ENCODE measurements at places on chromosomes 6 and 20.
A peak's percentile ranks its signal among the peaks of the same experiment; 100 is the strongest.

DNA sequence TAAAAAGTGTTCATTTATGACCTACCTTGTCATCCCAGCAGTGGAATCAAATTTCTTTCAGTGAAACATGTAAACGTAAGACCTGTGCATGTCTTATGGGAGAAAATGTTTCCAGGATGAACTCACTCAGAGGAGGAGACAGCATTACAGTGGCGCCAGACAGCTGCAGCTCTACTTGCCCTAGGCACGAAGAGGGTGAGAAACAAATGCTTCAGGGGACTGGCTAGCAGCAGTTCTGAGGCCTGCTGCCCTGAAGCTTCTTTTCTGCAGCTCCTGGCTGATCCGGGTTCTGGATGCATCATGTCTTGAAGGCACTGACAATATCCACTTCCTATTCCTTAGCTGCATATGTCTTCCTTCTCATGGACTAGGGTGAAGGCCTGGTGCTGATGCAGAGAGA is 120.2 kb downstream of the QRSL1 start:
- DNase-seq, result no peak

GRCh38 chr6:35176301-35177024 is 35.3 kb upstream of the TCP11 start:
- DNase-seq, result no peak

DNA sequence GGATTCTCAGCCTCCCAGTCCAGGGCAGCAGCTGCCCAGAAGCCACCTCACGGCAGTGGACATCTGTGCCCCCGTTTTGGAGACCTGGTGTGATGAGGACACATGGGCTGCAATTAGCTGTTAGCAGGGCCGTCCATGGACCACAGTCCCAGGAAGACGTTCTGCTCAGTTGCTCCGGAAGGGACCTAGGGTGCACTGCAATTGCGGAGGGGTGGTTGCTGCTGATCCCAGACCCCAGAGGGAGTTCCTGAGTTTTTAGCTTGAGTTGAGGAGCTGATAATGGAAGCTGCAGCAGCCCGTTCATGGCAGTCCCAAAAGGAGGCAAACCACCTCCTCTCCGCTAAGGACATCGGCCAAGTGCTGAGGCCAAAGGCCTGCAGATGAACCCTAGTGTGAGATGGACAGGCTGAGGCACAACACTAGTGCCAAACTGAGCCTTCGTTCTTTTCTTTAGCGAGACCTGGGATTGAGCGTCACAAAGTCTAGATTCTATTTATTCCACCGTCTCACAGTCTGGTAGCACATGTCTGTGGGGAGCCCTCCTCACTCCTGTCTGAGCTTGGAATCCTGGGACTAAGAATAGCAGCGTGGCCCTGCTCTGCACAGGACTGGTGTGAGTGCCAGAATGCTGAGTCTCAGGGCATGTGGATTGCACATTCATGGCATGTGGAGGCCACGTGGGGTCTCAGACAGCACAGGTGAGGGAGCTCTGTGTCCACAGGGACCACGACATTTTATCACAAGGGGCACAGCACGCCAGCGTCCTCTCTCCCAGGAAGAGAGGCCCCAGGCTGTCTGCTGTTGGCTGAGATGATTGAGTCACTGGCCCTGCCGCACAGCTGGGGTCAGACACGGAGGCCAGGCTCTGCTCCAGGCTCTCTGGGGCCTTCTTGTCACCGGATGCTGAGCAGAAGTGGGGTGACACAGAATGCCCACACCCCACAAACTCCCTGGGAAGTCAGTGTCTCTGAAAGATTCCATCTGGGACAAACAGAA is 113.4 kb downstream of the PSMB1 start:
- no peak for DNase-seq

DNA sequence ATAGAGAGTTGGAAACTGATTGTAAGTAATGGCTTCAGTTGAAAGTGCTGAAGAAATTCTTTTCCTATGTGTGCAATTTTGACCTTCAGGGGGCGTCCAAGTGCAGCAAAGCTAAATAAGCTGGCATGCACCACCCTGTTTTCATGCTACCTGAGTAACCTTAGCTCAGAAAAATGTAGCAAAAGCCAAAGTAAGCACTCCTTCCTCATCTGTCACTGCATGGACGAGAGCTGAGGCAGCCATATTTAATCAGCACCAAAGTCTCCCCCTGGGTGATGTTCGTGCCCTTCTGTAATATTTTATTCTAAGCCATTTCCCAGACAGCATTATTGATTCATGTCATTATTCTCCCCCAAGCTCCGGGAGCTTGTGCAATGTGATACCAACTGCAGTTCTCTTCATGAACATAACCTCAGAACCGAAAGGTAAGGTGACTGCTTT is 123.1 kb downstream of the RPS12 start:
- DNase-seq, result no peak

- DNase-seq, result no peak
Observed at GRCh38 chr6:7088076-7088742, 19.6 kb upstream of the RREB1 start.

- DNase-seq, result no peak
Observed at GRCh38 chr6:134004714-134005113, 47.7 kb downstream of the SLC2A12 start.

- peak; percentile 80 for DNase-seq
Observed at GRCh38 chr20:34302312-34302722, 838 bp downstream of the AHCY start.

- DNase-seq, result no peak
Observed at GRCh38 chr6:21915707-21916260, 322.2 kb downstream of the SOX4 start.

GRCh38 chr6:87756858-87757257 is 54.8 kb upstream of the AKIRIN2 start:
- DNase-seq, result no peak

DNA sequence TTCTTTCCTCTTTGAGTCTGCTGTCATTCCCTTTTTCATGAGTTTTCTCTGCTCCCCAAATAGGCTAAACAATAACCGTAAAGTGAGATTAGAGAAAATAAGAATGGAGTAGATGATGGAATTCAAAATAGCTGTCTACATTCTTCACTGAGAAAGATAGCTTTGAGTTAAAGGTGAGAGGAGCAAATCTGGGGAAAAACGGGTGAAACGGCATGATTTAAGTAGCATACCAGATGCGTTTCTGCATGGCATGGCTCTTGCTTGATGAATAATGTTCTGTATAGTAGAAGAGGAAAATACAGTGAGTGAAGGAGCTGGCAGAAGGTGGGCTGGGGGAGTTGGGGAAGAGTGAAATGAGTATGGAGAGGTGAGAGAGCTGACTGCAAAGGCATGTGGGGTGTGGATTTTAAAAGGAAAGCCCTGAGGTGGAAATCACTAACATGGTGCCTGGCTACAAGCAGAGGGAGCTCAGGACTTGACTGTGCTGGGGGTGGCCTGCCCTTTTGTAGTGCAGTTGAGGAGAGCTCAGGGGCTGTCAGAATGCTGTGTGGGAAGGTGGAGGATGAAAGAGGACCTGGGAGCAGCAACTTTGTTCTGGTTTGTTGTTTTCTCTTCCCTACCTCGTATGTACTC is 8.8 kb downstream of the BICRAL start:
- DNase-seq, result no peak

GRCh38 chr20:46994341-46994740 is 99.7 kb downstream of the EYA2 start:
- no peak for DNase-seq

DNA sequence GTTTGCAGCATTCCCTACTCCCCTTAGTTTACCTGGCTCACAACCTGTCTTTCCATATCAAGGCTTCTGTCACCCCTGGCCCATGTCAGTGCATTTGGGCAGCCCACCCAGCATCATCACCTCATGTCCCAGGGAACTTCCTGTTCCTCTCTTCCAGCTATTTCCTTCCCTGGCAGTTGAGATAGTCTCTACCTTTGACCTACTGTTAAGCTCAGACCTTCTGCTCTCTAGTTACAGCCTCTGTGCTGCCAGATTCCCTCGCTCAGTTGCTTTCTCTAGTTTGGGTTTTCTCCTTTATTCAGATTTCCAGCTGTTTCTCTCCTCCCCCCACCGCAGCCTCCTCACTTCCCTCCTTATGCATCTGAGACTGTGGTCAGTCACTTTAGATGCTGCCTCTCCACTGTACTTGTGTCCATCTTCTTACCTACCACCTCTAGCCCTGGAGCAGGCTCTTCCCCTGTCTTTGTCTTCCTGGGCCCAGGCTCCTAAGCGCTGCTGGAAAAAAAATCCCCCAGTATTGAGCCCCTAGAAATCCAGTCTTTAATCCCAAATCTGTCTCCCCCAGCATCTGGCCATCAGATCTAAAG is 16.3 kb downstream of the PTPN1 start:
- no peak for DNase-seq

DNA sequence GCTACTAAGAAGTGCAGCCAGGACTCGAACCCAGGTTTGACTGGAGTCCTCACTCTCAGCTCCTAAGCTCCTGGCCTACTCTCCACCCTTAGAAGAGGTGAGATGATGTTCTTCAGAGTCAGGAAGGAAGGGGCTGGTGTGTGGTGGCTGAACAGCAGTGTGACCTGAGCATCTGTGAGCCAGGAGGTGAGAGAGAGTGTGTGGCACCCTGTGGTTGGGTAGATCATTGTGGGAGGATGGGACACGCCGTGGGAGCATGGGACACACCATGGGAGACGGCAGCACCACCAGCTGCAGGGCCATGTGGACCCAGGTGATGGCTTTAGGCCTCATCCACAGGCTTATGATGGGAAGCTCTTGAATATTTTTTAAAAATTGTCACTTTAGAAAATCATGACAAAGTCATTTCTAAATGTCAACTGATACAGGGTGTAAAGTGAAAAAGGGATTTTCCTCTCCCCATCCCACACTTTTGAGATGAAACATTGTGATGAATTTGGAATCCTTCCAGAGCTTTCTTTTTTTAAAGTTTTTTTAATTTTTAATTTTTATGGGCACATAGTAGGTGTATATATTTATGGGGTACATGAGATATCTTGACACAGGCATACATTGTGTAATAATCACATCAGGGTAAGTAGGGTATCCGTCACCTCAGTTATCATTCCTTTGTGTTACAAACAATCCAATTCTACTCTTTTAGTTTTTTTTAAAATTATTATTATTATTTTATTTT is 31.6 kb downstream of the SRC start:
- no peak for DNase-seq

- DNase-seq, result no peak
Observed at GRCh38 chr20:17273717-17274116, 46.9 kb downstream of the PCSK2 start.

DNA sequence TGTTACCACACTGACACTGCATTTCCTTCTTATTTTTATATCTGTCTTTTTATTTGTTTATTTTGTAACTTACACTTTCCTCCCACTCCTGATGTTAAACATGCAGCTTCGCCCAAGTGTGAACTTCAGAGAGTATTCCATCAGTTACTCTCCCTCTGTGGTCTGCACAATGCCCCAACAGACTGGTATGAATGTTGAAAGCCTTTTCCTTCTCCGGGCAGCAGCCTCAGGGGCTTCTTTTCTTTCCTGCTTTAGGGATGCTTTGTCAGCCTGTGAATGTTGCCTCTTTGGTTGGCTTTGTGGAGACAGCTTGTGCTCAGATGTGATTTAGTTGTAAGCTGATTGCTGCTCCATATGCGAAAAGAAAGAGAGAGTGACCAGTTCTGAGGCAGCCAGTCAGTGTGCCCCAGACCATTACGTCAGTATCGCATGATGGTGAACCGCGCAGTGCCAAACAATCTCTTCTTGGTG is 44.0 kb downstream of the SMPDL3A start:
- DNase-seq, result no peak

- DNase-seq, result no peak
Observed at GRCh38 chr6:157198425-157199279, 124.7 kb downstream of the TMEM242 start.
